CD4-positive, alpha-beta T cell treated with Interleukin-6 for 4 hours (primary cell): ENCODE measurements at places on chromosomes 7 and 10.

DNA sequence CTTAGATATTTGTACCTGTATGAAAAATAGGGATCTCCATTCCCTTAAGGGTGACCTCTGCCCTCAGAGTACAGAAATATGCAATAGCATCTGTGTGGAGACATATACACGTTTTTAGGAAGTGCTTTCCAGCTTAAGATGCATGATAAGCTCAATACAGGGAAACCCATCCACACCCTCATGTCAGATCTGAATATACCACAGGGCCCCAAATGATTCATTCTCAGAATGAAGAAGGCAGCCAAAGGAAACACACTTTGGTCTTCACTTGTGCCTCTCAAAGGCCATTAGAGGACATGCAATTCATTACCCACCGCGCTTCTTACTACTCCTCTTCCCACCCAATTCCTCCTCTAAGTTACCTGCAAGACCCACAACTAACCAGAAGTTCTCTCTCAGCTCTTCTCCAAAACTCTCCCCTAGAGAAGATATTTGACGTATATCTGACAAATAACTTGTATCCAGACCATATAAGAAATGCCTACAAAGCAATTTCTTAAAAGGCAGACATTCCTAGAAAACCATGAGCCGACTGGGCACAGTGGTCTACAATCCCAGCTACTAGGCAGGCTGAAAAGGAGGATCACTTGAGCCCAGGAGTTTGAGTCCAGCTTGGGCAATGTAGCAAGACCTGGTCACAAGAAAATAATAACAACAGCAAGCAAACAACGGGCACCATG lies 103.0 kb downstream of the OAT start:
- DNase-seq, result no peak

- DNase-seq, result no peak
These were observed 66.1 kb downstream of the ADD3 start for GRCh38 chr10:110073896-110074295.

- DNase-seq, result no peak
These were observed 448.9 kb downstream of the ADRA2A start for GRCh38 chr10:111525696-111526095.

GRCh38 chr10:101830322-101831168 lies 12.3 kb upstream of the OGA start:
- peak; percentile 98 for DNase-seq

DNA sequence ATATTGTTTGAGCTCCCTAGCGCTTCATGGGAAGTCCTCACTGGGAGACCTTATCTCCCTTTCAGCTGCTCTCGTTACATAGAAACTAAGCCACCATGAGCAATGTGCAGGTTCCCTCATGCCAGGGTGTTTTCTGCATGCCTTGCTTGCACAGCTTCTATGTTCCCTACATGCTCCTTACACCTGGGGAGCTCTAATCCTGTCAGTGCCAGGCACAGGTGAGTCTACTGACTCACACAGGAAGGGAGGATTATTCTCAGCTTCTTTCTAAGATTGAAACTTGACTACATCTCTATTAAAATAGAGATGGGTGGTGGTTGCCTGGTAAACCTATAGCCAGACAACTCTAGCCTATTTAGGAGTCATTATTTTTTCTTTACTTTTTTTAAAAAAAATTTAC lies 375.7 kb upstream of the CDC14C start:
- no peak for DNase-seq

GRCh38 chr10:75294518-75294865 lies 58.7 kb upstream of the COMTD1 start:
- no peak for DNase-seq

DNA sequence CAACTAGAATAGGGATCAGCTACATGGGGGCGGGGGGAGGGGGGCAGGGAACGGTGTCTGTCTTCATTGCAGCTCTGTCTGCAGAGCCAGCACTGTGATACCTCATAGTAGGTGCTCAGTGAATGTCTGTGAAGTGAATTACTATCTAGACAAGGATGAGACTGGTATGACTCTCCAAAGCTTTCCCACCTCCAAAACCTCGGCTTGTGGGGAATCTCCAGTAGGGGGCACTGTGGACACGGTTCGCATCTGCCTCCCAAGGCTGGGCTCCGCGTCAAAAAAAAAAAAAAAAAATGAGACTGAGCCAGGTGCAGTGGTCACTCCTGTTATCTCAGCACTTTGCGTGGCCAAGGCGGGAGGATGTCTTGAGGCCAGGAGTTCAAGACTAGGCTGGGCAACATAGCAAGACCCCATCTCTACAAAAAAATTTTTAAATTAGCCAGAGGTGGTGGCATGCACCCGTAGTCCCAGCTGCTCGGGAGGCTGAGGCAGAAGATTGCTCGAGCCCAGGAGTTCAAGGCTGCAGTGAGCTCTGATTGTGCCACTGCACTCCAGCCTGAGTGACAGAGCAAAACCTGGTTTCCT lies 9.6 kb downstream of the TRIM56 start:
- peak; percentile 25 for DNase-seq

- no peak for DNase-seq
These were observed 417.4 kb upstream of the GALNT17 start for GRCh38 chr7:70714506-70715038.

DNA sequence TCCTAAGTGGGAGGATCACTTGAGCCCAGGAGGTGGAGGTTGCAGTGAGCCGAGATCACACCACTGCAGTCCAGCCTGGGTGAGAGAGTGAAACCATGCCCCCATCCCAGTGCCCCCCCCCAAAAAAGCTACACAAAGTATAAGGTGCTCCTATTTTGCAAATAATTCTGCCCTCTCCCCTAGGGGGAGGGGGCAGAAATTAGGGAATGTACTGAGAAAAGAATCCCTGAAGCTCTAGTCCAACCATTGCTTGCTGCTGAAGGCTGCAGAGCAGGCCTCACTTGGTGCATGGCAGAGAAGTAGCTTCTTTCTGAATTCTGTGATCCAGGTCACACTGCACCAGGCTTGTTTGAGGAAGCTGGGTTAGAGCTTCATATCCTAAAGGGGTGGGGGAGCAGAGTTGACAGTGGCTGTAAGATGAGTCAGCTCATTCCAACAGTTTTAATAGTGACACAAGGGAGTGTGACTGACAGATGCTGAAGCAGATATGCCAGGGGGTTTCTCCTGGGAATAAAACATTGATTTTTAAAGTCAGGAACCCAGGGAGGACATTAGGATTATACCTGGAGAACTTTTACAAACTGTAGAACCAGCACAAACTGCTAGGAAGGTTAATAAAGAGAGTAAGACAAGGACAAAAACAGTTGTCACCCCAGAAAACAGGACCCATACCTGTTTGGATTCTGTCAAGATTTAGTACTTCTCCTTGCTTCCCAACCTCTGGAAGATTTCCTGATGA lies 32.8 kb upstream of the STRIP2 start:
- DNase-seq, result no peak

GRCh38 chr10:45229823-45230222 lies 85.6 kb downstream of the OR13A1 start:
- no peak for DNase-seq

GRCh38 chr10:14259696-14260566 lies 70.8 kb downstream of the FRMD4A start:
- DNase-seq, result no peak

DNA sequence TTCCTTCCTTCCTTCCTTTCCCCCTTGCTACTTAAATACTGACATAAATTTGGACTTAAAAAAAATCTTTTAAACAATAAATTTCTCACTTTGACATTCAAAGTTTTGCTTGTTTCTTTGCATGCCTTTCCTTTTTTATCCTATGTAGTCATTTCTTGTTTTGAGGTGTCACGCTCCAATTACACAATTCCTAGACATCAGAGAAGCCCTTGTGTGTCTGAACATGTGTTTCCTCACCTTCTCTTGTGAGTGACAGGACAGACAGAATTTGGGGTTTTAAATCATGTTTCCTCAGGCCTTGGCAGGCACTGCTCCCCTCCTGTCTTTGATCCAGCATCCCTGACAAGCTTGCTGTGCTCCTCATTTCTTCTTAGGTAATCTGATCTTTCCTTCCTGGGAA lies 91.3 kb downstream of the CYTH3 start:
- DNase-seq, result no peak

DNA sequence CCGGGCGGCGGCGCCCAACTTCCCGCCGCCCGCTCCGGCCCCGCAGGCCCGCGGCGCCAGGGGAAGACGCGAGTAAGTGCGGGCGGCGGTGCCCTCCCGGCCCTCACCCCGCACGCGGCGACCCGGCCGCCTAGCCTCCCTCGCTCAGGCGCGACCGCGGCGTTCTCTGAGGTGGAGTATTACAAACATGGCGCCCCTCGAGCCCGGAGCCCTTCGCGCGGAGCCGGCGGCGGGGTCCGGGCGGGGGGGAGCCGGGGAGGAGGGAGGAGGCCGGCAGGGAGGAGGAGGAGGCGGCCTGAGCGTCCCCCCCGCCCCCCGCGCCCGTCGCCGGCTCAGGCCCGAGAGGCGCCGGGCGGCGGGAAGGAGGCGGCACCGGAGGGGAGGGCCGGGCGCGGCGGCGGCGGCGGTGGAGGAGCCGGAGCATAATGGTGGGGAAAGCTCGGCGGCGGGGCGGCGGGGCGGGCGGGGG lies at the start of gene ZMYND11:
Gene ZMYND11 (plus strand): TSS at position 324 of the 469 bp plus-strand sequence. CDS start 44,558 bp downstream, outside the sequence.
- DNase-seq, result peak; percentile 74

DNA sequence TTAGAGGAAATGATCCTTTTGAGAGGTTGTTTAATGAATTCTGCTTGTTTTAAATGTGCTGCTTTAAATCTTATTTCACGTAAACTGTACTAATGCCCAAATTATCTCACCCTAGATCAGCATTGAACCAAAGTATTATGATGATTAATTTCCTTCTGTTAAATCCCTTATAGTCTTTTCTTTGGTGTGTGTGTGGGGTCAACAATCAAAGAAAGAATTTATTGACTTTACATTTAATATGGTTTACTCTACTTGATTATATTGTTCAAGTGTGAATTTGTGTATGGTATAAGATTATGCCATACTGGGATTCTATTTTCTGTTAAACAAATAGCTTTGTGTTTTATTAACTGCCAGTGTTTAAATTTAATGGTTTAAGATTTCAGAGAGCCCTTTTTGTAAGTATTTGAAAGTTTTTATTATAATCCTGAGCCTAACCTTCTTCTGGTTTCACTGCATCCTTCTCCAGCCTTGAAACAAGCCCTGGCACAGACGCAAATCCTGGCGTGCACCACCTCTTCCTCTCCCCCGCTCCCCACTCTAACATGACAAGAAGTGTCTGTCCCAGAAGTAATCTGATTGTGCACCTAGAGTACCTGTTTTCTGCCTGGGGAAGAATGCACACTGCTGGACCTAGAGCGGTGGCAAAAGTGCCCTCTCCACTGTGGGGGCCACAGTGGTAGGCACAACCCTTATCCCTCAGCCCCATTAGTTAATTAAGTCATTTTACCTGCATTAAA lies 70.6 kb downstream of the KAT6B start:
- no peak for DNase-seq

GRCh38 chr7:148419856-148420832 lies 170.4 kb upstream of the C7orf33 start:
- no peak for DNase-seq

DNA sequence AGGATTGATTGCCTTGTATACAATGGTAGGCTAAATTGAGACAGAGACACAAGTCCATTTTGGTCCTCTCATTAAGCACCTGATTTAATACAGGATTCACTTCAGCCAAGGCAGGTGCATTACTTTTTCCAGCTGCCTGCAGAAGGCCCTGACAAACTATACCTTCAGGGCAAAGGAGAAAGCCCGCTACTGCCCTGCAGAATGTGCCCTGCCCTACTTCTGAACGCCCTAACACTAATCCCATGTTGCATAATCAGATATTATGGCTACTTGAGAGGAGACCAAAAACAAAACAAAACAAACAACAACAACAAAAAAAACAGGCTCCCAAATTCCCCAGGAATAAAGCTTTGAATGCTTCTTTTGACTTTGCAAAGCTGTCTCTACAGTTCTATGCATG lies 116.9 kb upstream of the ABI1 start:
- DNase-seq, result no peak

- DNase-seq, result no peak
These were observed 525.2 kb downstream of the LRMDA start for GRCh38 chr10:75956624-75957023.

DNA sequence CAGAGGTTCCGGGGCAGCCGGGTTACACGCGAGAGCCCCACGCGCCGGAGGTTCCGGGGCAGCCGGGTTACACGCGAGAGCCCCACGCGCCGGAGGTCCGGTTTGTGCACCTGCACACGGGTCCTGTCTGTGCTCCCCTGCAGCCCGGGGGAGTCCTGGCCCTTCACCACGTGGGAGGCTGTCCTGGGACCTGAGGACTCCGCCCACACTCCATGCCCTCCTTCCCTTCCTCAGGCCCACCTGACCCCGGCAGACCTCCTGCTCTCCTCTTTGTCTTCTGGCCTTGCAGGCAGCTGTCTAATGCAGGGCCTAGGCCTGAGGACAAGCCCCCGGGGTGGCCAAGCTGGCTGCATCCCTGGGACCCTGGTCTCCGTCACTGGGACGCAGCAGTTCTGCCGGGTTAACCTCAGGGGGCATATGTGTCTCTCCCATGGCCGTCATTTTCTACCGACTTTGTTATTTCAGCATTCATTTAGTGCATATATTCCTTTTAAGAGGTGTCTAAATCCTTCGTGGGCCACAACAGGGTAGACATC lies 374.6 kb downstream of the DNAJB6 start:
- no peak for DNase-seq

DNA sequence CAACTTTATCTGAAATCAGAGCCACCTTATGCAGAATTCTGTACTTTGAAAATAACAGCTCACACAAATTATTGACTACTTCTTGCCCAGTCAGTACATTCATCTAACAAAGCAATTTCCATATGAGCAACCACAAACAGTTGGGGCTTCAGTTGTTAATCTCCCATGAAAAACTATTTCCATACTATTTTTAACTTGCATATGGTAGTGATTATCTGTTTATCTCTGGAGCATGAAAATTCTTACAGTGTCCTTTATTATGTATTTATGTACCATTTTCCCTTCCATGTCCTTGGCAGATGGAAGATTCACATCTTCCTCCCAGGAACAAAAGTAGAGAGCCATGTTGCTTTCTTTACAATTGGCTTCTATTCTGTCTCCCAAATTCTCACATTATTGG lies 285.7 kb downstream of the CRPPA start:
- no peak for DNase-seq

GRCh38 chr10:3709456-3710060 lies 75.5 kb downstream of the KLF6 start:
- no peak for DNase-seq

DNA sequence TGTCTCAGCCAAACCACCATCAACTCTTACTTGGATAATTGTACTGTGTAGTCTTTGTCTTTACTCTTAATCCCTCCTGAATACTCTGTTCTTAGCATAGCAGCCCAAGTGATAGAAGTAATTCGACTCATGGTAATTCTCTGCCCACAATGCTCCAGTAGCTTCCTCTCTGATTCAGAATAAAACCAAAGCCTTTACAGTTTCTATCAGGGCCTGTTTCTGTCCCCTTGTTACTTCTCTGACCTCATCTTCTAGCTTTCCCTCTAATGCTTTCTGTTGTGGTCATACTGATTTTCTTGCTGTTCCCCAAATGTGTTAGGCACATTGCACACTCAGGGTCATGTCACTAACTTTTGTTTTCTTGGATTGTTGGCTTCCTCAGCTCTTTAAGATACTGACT lies 8.0 kb downstream of the ZNF518A start:
- DNase-seq, result no peak

GRCh38 chr7:99713995-99714570 lies 20.9 kb downstream of the CYP3A7 start:
- DNase-seq, result no peak
